ENCODE measurements at places on chromosomes 3 and 15.
A peak's percentile ranks its signal among the peaks of the same experiment; 100 is the strongest.

GRCh38 chr15:33646744-33647143 lies 321.6 kb upstream of the CHRM5 start:
- no peak for DNase-seq

- DNase-seq, result no peak
Observed at GRCh38 chr3:79824166-79824565, 56.4 kb upstream of the ROBO1 start.

DNA sequence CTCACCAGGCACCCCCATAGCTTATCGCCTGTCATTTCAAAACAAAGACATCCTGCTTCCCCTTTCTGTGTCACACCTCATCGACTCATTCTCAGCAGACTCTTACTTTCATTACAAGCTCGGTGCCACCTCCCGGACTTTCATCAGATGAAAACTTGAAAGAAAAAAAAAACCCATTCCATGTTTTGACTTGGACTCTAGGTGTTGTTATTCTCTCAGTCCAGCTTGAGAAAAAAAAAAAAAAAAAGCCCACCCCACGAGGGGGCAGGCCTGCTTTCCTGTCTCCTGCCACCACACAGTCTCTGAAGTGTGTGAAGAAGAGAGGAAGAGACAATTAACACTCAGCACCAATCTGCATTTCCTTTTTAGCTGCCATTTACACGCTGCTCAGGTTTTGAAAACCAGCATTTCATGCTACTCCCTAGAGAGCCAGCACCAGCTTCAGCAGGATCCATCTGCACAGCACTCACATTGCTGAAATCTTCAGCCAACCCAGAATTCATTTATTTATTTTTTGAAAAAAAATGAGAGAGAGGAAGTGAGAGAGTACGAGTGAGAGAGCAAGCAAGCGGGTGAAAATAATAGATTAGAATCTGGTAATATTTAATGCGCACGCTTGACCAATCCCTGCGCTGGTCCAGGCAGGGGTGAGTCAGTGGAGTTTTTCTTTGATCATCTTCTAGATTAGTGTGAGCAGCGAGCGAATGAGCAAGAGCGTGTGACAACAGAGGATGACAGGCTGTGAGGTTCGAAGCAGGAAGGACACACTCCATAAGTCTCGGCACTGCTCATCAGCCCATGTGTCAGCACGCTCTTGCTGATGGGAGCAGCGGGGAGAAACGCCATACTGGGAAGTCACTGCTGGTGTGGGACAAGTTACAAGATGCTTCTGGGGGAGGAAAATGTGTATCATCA lies 23.5 kb downstream of the ZNF80 start:
- DNase-seq, result peak; percentile 83

DNA sequence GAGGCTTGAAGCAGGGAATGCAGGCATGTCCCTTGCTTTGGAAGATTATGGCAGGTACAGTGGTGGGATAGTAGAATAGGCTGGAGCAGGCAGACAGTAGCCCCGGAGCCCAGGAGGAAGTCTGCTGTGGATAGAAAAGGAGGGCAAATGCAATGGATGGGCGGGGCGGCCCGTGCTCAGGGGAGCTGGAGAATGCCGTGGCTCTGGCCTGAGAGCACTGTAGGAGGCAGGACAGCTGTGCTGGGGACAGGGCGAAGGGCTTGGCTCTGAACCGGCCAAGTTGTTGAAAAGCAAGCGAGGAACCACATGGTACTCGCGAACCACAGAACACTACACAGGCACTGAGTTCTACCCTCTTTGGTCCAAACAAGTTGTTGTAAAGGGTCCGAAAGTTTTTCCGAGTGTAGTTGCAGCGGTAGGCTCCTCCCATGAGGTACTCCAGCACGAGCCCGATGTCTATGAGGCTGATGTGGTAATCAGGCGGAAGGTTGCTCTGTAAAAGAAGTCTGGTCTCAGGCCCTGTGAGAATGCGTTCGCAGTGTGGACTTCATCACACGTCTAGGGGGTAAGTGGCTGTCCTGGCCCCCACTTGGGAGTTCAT lies 54.7 kb downstream of the TRPM1 start:
- DNase-seq, result no peak

DNA sequence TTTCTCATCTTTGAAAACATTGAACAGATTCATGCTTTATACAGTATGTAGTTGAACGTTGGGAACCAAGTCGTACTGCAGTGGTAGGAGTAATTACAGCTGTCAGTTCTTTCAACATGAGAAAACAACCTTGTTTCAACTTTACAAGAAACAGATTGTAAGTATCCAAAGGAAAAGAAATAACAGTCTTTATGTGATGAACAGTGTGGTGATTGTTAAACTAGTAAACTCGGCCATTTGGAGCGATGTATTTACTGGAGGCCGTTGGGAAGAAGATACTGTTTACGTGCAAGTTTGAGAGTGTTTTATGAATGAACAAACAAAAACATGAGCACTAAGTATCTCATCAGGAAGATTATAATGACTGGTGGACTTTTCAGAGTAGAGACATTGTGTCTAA lies 48.4 kb downstream of the EPHA3 start:
- DNase-seq, result no peak

DNA sequence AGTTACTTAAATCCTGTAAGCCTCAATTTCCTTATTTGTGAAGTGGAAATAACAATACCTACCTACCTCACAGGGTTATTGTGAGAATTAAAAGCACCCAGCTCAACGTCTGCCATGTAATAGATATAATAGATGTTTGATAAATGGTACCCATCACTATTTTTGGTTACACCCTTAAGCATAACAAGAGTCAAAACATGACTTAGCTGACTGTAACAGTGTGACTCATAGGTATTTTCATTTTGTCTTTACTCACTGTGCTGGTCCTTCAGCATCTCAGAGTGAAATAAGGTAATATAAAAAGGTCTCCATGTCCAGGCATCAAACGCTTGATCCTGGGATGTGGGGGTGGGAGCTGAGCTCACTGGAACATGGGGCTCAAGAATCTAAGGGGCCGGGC lies 3.1 kb downstream of the CPLX3 start:
- no peak for DNase-seq

- DNase-seq, result peak; percentile 37
Observed at GRCh38 chr3:27483117-27484014, 818 bp downstream of the SLC4A7 start.

- DNase-seq, result no peak
Observed at GRCh38 chr15:65201918-65202317, 9.4 kb downstream of the CILP start.

DNA sequence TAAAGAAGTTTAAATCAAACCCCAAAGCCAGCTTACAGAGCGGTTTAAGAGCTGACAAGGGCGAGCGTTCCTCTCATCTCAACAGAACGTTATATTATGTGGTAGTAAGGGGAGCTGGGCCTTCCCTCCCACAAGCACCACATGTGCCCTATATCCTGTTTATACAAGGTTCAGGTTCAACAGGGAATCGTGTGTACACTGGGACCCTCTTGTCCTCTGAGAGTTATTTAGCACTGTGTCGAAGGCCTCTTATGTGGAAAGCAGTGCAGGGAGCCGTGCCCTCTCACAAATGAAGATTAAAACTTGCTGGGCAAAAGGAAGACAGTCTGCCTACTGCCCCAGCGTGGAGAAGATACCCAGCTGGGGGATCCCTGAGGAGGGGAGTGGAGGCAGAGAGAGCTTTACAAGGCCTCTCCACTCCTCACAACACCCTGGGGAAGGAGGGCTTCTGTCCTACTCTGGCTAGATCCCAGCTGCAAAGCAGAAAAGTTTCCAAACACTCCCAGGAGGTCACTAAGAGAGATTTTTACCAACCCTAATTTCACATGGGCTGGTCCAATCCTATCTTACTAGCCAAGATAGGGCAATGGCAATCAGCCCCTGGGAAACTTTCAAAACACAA lies 2.9 kb downstream of the TLE3 start:
- peak; percentile 24 for DNase-seq
